Omental fat pad (tissue), 4 donors: ENCODE measurements at places on chromosomes 5 and 9. TPM values are rescaled to one million over a fixed set of nuclear protein-coding genes. Genes with fewer than 3 reads are reported as not detected.

GRCh38 chr5:136749016-136749415, 383.7 kb upstream of the TRPC7 start:
- no peak for DNase-seq

GRCh38 chr9:92804727-92805126, 40.1 kb upstream of the BICD2 start:
- DNase-seq = no peak

SLC36A2 gene
- not detected for total RNA-seq

OTP gene
- not detected for total RNA-seq
